ENCODE measurements at places on chromosomes 12 and 14.

DNA sequence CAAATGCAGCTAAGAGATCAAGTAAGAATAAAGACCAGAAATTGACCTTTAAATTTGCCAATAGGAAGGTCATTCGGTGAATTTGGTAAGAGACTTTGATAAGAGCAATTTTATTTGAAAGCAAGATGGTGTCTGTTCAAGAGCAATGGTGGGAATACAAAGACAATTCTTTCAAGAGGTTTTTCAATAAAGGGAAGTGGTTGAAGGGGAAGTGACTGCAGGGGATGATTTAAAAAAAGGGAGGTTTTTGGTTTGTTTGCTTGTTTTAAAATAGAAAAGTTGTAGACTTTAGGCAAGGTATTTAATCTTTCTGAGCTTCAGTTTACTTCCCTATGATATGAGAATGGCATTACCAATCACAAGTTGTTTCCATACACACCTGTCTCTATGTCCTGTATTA, 4.3 kb upstream of the APPL2 start:
- DNase-seq = no peak

DNA sequence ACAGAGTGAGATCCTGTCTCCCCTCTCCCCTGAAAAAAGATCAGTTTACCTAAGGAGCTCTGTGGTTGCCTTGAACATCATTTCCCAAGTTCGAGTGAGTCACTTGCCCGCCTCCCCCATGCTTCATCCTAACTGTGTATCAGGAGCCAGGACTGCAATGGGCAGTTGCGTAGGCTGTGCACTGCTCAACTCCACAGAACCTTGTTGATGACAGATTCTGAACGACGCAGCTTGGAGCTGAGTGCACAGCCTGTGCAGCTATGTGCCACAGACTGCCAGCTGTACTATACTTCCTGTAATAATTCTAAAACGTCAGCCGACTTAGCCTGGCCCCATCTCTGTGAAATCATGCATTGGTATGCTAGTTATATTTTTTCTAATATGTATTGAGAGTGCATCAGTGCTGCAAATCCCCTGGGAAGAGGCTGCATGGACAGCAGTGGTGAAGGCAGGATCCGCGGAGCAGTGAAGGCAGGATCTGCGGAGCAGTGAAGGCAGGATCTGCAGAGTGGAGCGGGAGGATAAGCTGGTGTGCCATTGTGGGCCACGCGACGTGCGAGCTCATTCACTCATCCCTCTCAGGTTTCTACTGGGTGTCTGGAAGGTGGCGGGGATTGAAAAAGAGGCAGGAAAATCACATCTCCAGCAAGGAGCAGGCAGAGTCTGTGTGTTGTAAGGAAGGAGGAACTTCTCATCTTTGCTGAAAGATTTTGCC, 80.8 kb downstream of the GALNT9 start:
- no peak for DNase-seq

DNA sequence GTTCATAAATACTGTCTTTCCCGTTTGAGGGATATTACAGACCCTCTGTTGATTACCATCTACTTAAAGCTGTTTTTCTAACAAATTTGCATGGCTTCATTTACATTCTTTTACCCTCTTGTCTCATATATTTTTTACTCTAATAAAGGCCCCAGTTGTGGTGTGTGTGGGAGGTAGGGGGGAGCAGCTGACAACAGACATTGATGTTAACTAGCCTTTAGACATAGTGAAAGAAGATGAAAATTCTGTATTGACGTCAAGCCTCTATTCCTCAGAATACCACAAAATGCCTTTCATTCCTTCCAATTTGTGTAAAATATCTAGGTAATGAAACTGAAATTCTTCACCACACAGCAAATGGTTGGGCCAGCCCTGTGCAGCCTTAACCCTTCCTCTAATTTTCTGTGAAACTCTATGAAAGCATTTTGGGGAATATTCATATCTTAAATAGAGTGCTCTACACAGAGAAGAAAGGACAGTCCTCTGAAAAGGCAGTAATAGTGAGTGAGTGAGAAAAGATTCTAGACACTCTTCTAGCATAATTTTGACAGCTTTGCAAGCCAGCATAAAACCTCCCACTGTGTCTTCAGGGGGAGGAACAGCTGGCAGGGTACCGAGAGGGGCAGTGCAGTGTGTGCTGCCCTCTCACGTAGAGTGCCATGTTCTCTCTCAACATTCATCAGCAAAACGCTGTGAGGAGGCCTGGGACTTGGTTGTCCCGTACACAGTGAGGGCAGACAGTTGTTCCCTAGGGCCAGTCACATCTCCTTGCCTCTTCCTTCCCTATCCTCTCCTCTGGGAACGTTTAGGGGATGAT, 20.1 kb upstream of the CERS5 start:
- DNase-seq = no peak

GRCh38 chr14:81303258-81303935, 82.6 kb upstream of the GTF2A1 start:
- peak; percentile 2 for DNase-seq

- no peak for DNase-seq
Observed at GRCh38 chr12:94705676-94706075, 55.3 kb upstream of the TMCC3 start.
